Stimulated activated CD8-positive, alpha-beta memory T cell treated with anti-CD3 and anti-CD28 coated beads, Interleukin-4, amount 100 ng/mL, for 1 hour (primary cell): ENCODE measurements at places on chromosomes 4 and X.
A peak's percentile ranks its signal among the peaks of the same experiment; 100 is the strongest.

GRCh38 chr4:125904802-125905201, 590.0 kb downstream of the FAT4 start:
- DNase-seq, result no peak

DNA sequence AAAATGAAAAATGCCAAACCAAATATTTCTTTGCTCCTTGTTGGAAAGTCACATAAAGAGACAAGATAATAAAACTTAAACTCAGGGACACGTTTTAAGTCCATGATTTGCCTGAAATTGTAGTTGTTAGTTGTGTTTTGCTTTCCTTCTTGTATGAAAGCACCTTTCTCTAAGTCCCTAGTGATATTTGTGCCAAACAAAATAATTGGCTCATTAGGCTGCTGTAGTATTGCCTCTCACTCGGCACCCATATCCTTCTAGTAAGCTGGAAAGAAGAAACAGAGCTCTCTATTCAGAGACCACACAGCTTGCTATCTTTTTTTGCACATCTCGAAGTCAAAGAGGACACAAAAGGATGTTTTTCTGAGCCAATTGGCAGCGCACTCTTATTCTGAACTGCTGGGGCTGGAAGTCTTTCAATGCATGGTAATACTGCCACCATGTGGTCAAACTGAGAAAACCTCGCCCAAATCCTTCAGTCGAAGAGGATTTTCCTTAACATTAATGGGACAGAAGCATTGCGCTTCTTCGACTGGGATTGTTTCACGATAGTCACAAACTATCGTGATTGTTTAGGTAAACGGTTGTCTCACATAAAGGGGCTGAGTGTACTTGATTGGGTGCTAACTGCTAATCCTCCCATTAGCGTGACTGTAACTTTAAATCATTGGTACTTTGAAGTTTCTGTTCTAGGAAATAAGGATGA, 571.9 kb upstream of the LCORL start:
- DNase-seq, result peak; percentile 15

DNA sequence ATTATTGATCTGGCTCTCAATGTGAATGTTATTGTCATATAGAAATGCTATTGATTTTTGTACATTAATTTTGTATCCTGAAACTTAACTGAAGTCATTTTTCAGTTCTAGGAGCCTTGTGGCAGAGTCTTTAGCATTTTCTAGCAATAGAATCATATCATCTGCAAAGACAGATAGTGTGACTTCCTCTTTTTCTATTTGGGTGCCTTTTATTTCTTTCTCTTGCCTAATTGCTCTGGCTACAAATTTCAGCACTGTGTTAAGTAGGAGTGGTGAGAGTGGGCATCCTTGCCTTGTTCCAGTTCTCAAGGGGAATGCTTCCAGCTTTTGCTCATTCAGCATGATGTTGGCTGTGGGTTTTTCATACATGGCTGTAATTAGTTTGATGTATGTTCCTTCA, 102.7 kb downstream of the SH3BGRL start:
- no peak for DNase-seq

- DNase-seq, result no peak
Measured at GRCh38 chr4:109412776-109413175, 20.8 kb upstream of the SEC24B start.

GRCh38 chr4:127698789-127699200, 31.4 kb upstream of the SLC25A31 start:
- DNase-seq, result no peak

DNA sequence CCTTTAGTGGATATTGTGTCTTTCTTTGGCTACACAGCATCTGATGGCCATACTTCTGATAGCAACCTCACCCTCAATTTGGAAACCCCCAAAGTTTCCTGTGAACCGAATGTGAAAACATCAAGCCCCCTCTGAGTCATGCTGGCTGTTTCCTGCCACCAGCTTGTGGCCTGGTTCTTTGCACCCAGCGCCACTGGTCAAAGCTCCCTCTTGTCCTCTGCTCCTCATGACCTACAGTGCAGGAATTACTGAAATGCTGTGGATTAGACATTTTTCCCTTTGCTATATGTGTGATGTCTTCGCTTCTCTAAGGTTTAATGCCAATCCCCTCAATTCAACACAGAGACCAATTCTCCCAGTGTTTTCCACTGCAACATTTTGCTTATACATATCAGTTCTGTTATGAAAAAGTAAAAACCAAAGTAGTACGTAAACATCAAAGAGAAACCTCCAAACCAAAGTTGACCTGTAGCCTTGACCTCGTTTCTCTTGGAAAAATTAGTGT, 224.0 kb upstream of the TENM3 start:
- DNase-seq, result no peak

DNA sequence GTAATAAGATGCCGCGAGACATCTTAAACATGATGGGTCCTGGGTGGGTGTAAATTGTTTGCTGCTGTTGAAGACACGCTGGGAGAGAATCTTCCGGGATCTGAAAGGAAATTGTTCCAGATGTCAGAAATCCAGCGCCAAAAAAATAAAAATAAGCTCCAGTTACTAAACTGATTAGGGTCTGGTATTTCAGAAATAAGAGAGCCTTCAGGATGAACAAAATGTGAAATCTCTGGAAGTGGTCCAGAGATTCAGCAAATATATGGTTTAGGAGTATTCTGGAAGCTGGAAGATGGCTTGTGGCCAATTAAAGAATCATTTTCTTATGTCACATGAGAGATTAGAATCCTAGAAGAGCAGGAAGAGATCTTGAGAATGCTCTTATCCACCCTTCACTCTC, 75.8 kb upstream of the NHS start:
- DNase-seq, result no peak
